ENCODE measurements at places on chromosomes 4 and X. TPM values are rescaled to one million over a fixed set of nuclear protein-coding genes. Genes with fewer than 3 reads are reported as not detected.

- H3K27me3 ChIP-seq: peaks cover 4% of the 10 kb centered on the region
- no peak for DNase-seq
- H3K36me3 ChIP-seq: no peaks in the 10 kb centered on the region
- no peak overlapping the region for H3K27ac ChIP-seq
- no peak overlapping the region for H3K4me3 ChIP-seq
- H3K4me1 ChIP-seq: no peaks in the 10 kb centered on the region
Observed at GRCh38 chr4:78650106-78651024, 98.8 kb downstream of the ANXA3 start.

The SLC6A14 gene
- not detected for total RNA-seq

The DUSP21 gene
- total RNA-seq: not detected

- H3K27ac ChIP-seq: no peak overlapping the region
- no peak overlapping the region for H3K4me3 ChIP-seq
- H3K4me1 ChIP-seq: no peaks in the 10 kb centered on the region
- H3K36me3 ChIP-seq: no peaks in the 10 kb centered on the region
- DNase-seq: no peak
Observed at GRCh38 chr4:112546476-112546875, 30.5 kb upstream of the NEUROG2 start.

DNA sequence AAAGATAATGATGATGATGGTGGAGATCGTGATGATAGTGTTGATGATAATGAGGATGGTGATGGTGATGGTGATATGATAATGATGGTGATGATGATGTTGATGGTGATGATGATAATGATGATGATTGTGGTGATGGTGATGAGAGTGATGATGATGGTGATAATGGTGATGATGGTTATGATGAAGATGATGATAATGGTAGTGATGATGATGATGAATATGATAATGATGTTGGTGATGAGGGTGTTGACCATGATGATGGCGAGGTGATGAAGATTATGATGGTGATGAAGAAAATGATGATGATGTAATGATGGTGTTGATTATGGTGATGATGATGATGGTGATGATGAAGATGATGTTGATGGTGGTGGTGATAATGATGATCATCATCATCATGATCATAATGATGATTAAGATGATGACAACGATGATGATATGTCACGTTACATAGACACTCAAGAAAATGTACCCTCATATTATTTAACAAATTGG is 1106.4 kb downstream of the NLGN4X start:
- no peaks in the 10 kb centered on the region for H3K36me3 ChIP-seq
- no peaks in the 10 kb centered on the region for H3K27me3 ChIP-seq
- no peaks in the 10 kb centered on the region for H3K4me1 ChIP-seq
- H3K27ac ChIP-seq: no peak overlapping the region
- no peak overlapping the region for H3K4me3 ChIP-seq

The ETDB gene
- total RNA-seq: not detected

GRCh38 chrX:50497114-50497513 is 26.5 kb upstream of the DGKK start:
- H3K36me3 ChIP-seq: no peaks in the 10 kb centered on the region
- DNase-seq: no peak
- H3K4me3 ChIP-seq: no peak overlapping the region
- H3K27ac ChIP-seq: no peak overlapping the region

The TBC1D9 gene
- 0.30 TPM for total RNA-seq

The RTL5 gene
- 1.1 TPM for total RNA-seq

The SASH3 gene
- total RNA-seq: 117 TPM

The GSPT2 gene
- total RNA-seq: 5.4 TPM

DNA sequence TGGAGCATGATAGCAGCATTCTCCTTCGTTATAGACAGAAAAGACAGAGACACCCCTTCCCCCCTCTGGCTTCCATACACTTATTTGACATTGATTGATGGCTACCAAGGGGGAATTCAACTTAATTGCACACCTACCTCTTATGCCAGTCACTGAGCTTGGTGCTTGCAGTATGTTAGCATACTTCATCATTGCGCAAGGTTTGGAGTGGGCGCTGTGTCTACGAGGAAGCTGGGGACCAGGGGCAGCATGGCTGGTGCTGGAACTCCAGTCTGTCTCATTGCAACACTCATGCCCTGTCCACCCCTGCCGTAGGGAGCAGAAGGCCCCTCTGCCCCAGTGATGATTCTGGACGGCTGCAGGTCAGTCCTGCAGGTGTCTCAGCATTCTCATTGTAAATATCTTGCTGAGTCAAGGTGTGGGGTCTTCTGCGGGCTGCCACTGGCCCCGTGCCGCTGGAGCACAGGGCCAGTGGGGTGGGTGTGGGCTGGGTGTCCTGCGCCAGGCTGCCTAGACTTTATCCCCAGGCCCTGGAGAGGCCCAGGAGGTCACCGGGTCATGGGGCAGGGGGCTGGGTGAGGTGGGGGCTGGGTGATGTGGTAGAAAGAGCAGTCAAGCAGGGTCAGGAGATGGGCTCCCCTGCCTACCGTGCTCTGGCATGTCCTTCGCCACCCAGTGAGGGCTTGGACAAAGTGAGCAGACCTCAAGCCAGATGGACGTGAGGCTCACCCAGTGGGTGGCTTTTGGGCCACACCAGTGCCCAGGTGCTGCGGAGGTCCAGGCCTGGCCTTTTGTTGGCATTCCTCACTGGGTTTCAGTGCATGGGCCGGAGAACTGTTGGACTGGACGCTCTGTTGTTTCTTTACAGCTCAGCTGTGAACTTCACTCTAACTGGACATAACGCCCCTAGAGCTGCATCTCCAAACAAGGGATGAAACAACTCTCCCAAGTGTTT is 85.5 kb downstream of the PSAPL1 start:
- DNase-seq: no peak
- no peaks in the 10 kb centered on the region for H3K4me1 ChIP-seq
- H3K36me3 ChIP-seq: no peaks in the 10 kb centered on the region
- no peak overlapping the region for H3K4me3 ChIP-seq
- H3K27ac ChIP-seq: no peak overlapping the region
